ENCODE measurements at places on chromosomes 7 and 10.

GRCh38 chr10:85222300-85222699, 893.9 kb downstream of the CCSER2 start:
- DNase-seq: no peak

GRCh38 chr7:151936207-151936606, 20.0 kb upstream of the GALNTL5 start:
- DNase-seq: no peak

GRCh38 chr10:5644930-5645329, 21.5 kb downstream of the ASB13 start:
- no peak for DNase-seq

DNA sequence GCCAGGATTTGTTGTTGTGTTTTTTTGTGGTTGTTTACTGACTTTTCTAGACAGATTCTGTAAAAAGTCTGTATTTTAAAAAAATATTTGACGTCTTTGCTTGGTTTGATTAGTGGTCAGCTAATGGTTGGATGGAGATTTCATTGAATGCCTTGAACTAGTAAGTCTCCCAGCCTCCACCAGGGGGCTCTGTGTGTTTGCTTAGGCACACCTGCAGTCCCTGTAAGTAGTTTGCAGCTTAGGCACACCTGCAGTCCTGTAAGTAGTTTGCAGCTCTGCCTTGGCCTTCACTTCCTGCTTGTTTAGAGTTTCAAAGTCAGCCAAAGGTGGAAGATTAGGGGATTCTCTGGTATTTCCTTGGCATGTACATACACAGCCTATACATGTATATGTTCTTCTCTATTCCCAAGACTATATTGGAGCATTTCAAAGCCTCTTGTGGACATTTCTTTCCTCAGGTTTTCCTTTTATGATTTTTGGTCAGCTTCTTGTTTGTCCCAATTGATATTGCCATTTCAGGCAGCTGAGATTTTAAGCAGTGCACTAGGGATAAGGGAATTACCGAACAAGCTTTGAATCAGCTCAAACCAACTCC, 101.6 kb downstream of the CCSER2 start:
- no peak for DNase-seq

GRCh38 chr10:35650894-35651293, 8.8 kb upstream of the FZD8 start:
- no peak for DNase-seq
